Ovary (tissue), 10 donors: ENCODE measurements at places on chromosomes 12 and 14. TPM values are rescaled to one million over a fixed set of nuclear protein-coding genes. Genes with fewer than 3 reads are reported as not detected.
A peak's percentile ranks its signal among the peaks of the same experiment; 100 is the strongest.

DNA sequence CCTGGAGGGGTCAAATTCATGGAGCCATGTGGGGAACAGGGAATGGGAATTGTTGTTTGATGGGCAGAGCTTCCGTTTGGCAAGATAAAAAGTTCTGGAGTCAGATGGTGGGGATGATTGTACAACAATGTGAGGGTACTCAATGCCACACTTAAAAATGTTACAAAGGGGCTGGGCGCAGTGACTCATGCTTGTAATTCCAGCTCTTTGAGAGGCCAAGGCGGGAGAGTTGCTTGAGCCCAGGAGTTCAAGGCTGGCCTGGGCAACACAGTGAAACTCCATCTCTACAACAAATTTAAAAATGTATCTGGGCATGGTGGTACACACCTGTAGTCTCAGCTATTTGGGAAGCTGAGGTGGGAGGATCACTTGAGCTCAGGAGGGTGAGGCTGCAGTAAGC, 66.0 kb upstream of the DIO3 start:
- DNase-seq = peak; percentile 5

The ZNF891 gene
- 4.4 TPM for total RNA-seq

The KRT77 gene
- total RNA-seq = not detected

DNA sequence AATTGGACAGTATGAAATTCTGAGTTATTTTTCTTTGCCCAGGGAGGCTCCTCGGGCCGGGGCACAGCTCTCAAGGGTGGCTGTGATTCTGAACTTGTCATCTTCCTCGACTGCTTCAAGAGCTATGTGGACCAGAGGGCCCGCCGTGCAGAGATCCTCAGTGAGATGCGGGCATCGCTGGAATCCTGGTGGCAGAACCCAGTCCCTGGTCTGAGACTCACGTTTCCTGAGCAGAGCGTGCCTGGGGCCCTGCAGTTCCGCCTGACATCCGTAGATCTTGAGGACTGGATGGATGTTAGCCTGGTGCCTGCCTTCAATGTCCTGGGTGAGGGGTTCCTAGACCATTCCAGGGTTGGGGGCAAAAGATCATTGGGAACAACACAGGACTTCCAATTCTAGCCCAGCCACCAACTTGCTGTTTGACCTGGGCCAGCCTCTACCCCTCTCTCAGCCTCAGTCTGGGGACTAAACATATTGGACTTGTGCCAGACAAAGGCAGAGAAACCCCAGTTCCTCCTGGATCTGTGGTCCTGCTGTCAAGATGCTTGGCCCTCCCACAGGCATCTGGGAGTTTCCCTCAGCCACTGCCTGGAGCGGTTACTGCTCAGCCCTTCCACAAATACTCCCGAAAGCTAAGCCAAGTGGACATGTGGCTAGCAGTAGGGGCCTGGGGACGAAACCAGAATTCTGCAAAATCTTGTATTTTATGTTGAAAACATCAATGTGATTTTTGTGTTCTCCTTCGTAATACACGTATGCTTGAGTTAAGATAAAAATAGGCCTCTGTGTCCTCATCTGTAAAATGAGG, 3.5 kb downstream of the OAS3 start:
- DNase-seq = no peak

DNA sequence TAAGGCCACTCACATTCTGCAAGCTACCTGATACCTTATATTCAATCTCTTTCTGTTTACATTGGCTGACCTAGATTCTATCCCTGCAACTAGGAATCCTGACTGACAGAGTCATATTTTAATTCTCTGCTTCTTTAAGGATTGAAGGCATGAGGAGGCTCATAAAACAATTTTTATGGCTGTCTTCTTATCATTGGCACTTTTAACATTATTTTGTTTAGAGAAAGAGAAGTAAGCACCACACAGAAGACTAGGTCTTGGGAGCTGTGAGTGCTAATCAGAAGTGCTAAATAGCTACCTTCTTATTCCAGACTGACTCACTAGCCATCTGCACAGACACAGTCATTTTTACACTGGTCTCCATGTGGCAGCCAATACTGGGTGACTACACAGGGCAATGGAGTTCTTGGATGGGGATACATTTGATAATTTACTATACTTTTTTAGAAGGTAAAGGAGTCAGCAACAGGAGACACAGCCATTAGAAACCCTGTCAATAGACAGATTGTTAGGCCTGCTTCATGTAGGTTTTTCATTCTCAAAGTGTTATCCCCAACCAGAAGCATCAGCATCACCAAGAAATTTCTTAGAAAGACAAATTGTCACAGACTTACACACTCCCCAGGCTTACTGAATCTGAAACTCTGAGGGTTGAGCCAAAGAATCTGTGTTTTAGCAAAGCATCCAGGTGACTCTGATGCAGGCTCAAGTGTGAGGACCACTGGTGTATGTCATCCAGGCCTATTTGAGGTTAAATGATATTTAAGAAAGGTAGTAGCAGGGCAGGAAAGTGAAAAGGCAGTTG, 214.1 kb downstream of the DUSP6 start:
- DNase-seq = no peak

The DIO2 gene
- 0.50 TPM for total RNA-seq

GRCh38 chr12:53997204-53998109, 2.5 kb upstream of the HOXC9 start:
- DNase-seq = peak; percentile 41
